NCI-H524 (cell line): ENCODE measurements at places on chromosomes 1 and 21.
A peak's percentile ranks its signal among the peaks of the same experiment; 100 is the strongest.

DNA sequence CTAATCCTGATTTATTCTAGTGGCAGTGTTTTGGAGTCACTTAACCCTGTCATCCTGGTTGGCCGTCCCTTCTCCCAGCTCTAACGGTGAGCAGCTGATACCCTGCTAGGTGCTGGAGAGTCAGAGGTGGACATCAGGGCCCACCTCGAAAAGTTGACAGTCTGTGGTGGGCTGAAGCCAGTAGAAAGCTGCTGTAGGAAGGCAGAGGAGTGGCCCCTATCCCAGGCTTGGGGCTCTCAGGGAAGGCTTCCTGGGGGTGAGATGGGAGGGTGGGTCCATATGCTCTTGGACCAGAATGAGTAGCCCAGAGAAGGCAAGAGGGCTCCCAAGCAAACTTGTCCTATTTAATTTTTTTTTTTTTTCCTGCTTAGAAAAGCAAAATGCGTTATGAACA is 475 bp upstream of the RPL5 start:
- no peak for DNase-seq

GRCh38 chr1:208189183-208189582 is 55.0 kb downstream of the PLXNA2 start:
- no peak for DNase-seq

DNA sequence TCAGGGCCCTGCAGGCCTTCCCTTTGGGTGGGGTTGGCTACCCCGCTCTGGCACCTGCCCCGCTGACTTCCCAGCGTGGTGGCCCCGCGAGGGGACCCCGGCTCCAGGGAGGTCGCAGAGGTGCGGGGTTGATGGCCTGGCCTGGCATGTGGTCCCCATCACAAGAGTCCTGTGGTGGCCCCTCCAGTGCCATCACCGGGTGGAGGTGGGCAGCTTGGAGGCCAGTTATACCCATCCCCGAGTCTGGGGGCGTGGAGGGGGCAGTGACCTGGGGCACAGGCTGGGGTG is 26.8 kb downstream of the PRMT2 start:
- DNase-seq = no peak

DNA sequence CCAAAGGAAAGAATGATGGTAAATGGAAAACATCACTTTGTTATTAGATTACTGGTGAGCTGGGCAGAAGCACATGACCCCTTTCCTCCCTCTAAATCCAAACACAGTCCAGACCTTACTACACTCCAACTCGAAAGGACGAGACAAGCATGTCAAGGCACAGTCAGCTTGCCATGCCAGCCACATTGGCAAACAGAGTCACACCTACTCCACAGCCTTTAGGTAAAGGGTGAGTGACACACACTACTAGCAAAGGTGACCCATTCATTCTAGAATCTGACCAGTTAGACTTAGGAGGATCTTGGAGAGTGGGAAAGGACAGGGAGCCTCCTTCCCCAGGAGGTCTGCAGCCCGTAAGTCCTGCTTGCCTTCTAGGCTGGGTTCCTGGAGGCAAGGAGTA is 3.0 kb downstream of the SLC44A3 start:
- DNase-seq = no peak

GRCh38 chr1:197181982-197182381 is 35.5 kb upstream of the ASPM start:
- DNase-seq = no peak

DNA sequence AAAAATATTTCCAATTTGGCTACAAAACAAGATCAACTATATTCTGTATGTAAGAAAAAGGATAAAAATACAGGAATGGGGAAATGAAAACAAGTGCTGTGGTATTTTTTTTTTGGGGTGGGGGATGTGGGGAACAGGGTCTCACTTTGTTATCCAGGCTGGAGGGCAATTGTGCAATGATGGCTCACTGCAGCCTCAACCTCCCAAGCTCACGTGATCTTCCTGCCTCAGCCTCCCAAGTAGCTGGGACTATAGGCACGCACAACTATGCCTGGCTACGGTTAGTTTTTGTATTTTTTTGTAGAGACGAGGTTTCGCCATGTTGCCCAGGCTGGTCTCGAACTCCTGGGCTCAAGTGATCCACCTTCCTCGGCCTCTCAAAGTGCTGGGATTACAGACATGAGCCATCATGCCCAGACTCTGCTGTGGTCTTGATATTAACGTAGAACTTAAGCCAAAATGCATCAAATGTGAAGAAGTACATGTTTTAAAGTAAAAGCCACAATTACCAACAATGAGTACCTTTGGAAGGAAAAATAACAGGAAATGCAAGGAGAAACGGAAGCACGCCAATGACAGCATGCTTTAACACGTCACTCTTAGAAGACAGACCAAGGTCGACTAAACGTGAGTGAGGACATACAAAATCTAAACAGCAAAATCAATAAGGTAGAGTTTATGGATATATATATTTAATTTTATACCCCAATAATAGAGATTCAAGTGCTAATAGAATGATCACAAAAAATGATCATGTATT is 8.8 kb upstream of the ABCB10 start:
- no peak for DNase-seq

GRCh38 chr1:10973552-10973951 is 38.9 kb upstream of the TARDBP start:
- DNase-seq = no peak

DNA sequence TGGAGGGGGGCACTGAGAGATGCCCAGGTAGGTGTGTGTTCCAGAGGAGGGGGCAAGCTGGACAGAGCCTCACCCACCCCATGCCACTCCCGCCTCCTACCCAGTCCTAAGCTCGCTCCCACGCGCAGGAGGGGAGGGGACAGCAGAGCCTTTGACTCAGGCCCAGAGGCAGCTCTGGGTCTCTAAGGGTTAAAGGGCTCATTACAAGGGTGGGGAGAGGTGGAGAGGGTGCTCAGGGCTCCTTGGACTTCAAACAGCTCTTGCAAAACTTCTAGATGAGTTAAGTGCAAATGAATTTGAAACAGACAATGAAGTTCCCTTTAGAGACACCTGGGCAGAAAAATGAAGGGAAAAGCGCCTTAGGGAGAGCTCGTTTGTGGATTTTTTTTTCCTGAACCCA is 104.2 kb upstream of the CASZ1 start:
- no peak for DNase-seq

GRCh38 chr1:145992502-145992936 is 3.9 kb downstream of the TXNIP start:
- DNase-seq = no peak

- no peak for DNase-seq
Measured at GRCh38 chr1:18099026-18099425, 8.6 kb upstream of the IGSF21 start.

DNA sequence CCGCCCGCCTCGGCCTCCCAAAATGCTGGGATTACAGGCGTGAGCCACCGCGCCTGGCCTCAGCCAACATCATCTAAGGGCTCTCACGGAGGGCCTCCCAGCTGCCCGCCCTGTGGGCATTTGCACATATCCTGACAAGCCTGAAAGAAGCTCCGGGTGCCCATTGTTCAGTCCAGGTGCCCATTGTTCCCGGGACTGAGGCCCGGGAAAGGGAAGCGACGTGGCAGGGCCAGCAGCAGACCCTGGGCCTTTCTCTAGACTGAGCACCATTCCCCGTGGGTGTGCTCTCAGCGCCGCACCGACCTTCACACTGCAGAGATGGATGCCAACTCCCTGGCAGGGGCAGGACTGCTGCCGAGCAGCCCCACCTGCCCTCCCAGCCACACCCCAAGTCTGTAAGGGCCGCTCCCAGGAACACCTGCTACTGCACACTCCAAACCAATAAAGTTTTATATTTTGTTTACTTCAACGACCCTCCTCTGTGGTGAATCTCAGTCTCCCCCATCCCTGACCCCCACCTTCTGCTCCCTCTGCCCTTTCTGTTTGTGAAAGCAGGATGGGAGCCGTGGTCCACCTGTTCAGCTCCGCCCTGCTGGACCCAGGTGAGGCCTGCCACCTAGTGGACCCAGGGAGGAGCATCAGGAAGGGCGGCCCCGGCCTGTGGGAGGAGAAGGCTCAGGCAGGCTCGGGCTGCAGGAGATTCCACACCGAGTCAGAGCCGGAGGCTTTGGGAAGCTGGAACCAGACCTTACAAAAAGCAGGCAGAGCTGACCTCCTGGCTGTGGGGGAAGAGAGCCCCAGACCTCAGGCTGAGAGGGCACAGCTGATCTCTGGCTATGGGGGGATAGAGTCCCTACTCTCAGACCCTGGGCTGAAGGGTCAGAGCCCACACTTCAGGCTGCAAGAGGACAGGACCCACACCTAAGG is 1.1 kb upstream of the TMEM82 start:
- DNase-seq = peak; percentile 63

- no peak for DNase-seq
Measured at GRCh38 chr1:147651466-147651865, 18.9 kb downstream of the ACP6 start.

GRCh38 chr1:94325377-94326302 is 88.3 kb upstream of the ARHGAP29 start:
- DNase-seq = no peak

GRCh38 chr1:224408294-224408590 is 26.4 kb downstream of the WDR26 start:
- DNase-seq = no peak

GRCh38 chr1:192906334-192906733 is 97.5 kb downstream of the RGS2 start:
- DNase-seq = no peak

GRCh38 chr1:108478429-108479015 is 28.4 kb downstream of the NBPF6 start:
- DNase-seq = no peak

DNA sequence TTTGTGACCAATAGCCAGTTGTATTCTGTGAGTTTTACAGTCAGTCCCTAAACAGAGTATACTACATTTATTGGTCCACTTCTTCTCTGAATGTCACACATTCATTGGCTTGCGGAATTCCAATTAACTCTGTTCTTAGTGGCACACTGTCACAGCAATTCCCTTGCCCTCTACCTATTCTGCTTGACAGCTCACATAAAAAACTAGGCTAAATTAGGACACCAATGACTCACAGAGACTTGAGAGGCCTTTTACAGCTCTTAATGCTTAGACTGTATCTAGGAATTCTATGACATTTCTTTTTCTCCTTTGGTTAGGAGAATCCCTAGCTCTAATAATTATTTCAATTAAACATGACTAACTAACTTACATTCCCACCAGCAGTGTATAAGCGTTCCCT is 104.1 kb downstream of the NEGR1 start:
- no peak for DNase-seq

- DNase-seq = no peak
Measured at GRCh38 chr1:216812966-216813365, 89.7 kb upstream of the ESRRG start.

- no peak for DNase-seq
Measured at GRCh38 chr1:204480515-204480914, 14.1 kb downstream of the PIK3C2B start.

- DNase-seq = no peak
Measured at GRCh38 chr1:113683384-113684152, 75.7 kb downstream of the PHTF1 start.

- DNase-seq = no peak
Measured at GRCh38 chr1:90593312-90593711, 123.8 kb downstream of the BARHL2 start.

DNA sequence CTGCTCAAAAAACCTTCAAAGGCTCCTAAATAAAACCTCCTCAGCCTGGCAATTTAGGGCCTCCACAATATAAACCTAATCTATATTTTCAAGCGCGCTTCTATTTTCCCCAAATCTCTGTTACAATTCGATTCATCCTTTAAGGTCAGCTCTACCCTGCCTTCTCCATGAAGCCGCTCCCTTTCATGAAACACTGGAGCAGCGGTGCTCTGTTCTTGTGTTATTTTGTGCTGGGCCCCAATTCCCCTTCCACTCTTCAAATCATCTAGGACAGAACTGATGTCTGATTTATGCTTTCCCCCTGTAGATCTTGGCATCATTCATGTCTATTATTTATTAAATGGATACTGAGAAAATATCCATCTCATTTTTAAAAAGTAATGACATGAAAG is 6.9 kb downstream of the ERRFI1 start:
- no peak for DNase-seq

- no peak for DNase-seq
Measured at GRCh38 chr1:224785040-224785328, 144.5 kb upstream of the DNAH14 start.

DNA sequence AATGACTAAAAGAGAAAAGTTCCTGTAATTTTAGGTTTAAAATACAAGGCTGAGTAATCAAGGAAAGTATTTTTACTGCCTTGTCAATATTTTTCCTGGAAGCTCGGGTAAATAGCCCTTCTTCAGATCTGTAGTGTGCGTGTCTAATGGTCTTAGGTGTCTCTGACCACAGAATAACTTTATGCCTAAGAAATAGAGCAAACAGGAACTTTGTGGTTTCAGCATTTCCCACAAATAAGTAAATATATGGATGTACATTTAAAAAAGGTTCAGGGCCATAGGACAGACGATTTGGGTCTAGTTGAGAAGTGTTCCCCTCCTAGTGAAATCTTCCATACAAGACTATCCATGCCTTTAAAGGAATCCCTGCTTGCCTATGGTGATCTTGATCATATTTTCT is 107.0 kb downstream of the ZC3H11B start:
- no peak for DNase-seq
